ENCODE measurements at places on chromosomes 6 and 20.

- no peak for DNase-seq
These were observed 949 bp upstream of the SLC17A3 start for GRCh38 chr6:25874822-25875562.

- no peak for DNase-seq
These were observed 797.7 kb upstream of the MAN1A1 start for GRCh38 chr6:120147071-120147871.

DNA sequence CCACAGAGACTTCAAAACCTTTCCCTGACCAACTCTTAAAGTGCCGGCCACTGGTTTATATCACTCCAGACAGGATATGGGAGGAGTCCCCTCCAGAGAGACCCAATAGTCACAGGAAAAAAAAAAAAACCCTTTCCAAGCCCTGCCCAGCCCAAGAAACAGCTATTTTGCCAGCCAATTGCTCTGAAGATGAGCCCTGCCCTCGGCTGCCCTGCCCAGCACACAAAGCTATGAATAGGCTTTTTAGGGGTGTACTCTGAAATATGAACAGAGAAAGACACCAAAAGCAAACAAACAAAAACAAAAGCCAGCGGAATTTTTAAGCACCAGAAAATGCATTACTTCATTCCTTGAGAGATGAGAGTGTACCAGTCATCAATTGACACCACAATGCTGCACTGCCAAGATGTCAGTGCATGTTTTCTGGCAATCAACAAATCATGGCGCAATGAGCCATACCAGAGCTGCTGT is 275.1 kb downstream of the C6orf118 start:
- no peak for DNase-seq

DNA sequence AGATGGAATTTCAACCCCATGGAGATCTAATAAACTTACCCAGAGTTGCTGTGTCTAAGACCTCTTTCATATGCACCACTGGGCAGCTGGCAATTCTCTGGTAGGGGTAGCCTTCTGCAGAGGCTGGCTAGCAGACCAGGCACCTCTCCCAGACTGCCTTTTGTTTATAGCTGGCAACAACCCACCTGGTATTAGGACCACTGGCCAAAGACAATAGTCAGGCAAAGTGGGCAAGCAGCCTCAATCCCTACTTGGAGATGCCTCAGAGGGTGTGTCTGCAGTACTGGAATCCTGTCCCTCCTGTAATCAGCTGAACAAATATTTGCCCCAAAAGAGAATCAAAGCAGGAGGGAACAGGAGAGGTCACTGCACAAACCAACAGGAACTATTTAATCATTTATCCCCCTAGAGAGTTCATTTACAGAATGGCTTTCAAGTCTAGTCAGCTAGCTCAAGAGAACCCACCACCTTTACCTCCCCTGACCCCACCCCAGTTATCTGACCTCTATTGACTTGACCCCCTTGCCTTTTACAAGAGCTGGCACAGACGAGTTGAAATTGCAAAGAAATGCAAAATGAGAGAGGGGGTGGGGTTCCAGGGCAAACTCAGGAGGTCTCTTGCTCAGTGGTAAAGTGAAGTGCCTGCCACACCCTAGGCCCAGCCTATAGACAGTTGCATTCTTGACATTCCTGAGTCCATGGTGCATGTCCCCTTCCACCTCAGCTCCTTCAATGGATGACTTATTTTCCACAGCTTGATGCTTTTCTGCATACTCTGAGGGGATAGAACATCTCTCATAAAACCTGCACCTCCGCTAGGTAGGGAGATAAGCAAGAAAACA is 2.8 kb downstream of the BCL2L1 start:
- DNase-seq = no peak

DNA sequence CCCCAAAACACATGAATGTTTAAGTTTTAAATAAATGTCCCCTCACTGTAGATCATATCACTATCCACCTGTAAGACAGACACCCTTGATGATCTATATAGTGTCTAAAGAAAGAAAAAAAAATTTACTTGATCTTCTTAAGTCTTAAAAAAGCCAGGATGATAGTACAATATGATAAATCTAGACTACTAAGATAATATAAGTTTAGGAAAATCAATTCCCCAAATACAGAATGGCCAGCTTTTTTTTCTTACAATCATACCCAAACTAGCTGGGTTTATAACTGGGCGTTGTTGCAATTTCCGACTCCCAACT is 14.4 kb downstream of the ZNF217 start:
- DNase-seq = no peak

- DNase-seq = no peak
These were observed 41.8 kb upstream of the DOK5 start for GRCh38 chr20:54433636-54434035.

DNA sequence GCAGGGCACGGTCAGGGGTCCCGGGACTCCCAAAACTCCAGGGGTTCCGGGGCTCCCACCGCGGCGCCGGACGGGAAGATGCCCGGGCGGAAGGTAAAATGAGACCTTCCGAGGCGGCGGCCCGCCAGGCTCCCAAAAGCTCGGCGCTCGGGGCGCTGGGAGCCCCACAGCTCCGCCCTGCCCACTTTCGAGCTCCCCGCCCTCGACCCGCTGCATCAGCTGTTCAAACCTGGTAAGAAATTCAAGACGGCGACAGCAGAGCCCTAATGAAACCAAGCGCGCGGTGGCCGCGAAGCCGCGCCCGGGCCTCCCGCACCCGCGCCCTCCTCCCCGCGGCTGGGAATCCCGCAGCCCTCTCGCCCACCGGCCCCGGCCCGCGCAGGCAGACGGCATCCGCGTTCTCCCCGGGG is 369 bp downstream of the SLC4A11 start:
- DNase-seq = no peak

GRCh38 chr20:3258429-3258828 is 19.4 kb upstream of the SLC4A11 start:
- DNase-seq = no peak

- DNase-seq = no peak
These were observed 183.0 kb downstream of the THBS2 start for GRCh38 chr6:169070506-169071176.

- no peak for DNase-seq
These were observed 152.8 kb downstream of the TAF4 start for GRCh38 chr20:61912665-61913422.
